ENCODE measurements at places on chromosomes 13 and 19.

DNA sequence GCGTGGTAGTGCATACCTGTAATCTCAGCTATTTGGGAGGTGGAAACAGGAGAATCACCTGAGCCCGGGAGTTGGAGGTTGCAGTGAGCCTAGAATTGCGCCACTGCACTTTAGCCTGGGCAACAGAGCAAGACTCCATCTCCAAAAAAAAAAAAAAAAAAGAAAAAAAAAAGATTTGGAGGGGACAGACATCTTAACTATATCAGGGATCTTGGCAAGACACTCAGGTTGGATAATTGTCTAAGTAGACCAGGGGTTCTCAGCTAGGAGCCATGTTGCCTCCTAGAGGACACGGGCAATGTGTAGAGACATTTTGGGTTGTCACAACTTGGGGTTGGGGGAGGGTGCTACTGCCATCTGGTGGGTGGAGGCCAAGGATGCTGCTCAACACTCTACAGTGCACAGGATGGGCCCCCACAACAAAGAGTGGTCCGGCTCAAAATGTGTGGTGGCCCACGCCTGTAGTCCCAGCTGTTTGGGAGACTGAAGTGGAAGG lies 1.9 kb upstream of the ZNF580 start:
- DNase-seq, result no peak

GRCh38 chr13:96925916-96926628 lies 68.2 kb downstream of the OXGR1 start:
- DNase-seq, result no peak

DNA sequence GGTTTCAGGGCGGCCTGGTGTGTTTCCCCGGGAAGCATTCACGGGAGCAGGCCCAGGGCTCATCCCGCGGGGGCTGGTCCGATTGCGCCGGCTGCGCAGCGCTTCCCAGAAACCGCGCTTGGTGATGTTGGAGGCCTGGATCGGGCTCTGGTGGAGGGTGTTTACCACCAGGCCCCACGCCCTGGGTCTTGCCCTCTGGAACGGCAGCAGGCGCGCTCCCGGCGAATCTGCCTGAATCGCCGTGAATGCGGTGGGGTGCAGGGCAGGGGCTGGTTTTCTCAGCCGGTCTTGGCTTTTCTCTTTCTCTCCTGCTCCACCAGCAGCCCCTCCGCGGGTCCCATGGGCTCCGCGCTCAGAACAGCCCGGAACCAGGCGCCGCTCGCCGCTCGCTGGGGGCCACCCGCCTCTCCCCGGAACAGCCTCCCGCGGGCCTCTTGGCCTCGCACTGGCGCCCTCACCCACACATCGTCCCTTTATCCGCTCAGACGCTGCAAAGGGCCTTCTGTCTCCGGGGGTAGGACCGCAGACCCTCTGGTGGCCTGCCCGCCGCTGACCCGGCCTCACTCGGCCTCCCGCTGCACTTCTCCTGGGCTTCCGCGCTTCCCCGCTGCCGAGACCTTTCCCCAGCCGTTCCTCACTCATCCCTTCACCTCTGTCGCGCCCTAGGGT lies 69.4 kb upstream of the GJB6 start:
- no peak for DNase-seq

DNA sequence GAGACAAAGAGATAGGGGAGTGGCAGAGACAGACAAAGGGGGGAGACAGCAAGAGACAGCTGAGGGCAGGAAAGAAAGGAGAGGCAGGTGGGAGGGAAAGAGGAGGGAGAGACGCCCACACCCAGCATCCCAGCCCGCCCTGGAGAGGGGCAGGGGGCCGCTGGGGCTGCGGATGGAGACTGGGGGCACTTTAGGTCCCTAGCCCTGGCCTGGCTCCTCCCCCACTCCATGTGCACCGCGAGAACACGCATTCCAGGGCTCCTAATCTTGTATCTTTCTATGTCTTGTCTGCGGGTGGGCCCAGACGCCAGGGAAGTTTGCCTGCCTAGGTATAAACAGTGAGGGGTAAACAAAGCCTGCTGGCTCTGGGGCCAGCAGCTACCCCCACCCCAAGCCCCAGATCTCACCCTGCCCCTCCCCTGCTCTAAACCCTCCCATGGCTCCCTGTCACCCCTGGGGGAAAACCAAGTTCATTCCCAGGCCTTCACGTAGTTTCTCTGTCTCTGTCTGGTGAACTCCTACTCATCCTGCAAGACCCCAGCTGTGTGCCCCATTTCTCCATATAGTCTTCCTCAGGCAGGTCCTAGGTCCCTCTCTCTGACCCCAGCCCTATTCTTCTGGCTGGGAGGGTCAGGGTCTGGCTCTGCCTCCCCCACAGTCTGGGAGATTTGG lies 5.7 kb downstream of the TLE5 start:
- no peak for DNase-seq

- DNase-seq, result no peak
Observed at GRCh38 chr13:81597101-81597500, 1256.2 kb upstream of the SPRY2 start.

- no peak for DNase-seq
Observed at GRCh38 chr19:18537431-18537830, 5.9 kb downstream of the FKBP8 start.

DNA sequence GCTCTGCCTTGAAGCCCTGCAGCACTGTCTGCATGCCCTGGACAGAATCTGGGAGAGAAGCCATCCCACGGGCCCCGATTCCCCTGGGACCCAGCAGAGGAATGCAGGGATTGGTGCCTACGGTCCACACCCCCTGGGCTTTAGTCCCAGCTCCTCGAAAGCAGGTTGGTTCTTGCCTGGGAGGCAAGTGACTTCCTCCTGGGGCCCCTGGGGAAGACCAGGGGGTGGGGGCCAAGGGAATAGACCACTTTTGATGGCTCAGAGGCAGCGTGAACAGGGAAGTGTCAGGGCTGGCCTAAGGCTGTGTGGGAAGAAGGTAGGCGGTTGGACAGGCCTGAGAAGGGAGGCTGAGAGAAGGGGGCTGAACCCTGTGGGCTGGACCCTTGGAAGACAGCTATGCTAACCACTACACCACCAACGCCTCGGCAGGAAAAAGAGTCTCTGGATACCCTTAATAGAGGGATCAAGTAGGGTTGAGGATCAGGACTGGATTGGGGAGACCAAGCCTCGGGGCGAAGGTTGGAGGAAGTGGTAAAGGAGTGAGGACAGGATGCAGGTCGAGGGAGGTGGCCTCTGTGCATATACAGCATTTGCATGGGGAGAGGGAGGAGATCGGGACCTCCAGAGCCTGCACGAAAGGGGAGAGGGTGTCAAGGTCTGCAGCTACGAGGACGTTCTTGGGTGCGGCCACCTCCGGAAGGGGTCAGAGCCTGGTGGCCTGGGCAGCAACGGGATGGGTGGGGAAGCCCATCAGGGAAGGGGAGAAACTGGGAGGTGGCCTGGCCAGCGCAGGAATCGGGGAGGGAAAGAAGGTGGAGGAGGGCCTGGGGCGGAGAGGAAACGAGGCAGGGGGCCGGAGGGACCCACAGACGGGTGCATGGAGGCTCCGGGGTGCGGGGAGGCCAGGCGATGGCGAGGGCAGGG lies 709 bp downstream of the DPP9 start:
- no peak for DNase-seq

DNA sequence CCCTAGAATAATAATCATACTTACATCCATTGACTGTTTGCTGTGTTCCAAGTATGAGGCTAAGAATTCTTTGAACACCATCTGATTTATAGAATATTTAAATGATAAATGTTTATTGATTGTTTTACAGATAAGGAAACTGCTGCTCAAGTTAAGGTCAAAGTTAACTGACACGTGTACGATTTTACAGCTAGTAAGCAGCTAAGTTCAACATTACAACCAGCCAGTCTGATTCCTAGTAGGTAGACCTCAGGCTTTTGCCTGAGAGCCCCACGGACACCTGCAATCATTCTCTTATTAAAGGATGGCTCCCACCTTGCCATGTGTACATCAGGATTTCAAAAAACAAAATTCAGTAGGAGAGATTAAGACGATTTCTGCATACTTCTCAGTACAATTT lies 141.9 kb downstream of the SPRY2 start:
- DNase-seq, result no peak

DNA sequence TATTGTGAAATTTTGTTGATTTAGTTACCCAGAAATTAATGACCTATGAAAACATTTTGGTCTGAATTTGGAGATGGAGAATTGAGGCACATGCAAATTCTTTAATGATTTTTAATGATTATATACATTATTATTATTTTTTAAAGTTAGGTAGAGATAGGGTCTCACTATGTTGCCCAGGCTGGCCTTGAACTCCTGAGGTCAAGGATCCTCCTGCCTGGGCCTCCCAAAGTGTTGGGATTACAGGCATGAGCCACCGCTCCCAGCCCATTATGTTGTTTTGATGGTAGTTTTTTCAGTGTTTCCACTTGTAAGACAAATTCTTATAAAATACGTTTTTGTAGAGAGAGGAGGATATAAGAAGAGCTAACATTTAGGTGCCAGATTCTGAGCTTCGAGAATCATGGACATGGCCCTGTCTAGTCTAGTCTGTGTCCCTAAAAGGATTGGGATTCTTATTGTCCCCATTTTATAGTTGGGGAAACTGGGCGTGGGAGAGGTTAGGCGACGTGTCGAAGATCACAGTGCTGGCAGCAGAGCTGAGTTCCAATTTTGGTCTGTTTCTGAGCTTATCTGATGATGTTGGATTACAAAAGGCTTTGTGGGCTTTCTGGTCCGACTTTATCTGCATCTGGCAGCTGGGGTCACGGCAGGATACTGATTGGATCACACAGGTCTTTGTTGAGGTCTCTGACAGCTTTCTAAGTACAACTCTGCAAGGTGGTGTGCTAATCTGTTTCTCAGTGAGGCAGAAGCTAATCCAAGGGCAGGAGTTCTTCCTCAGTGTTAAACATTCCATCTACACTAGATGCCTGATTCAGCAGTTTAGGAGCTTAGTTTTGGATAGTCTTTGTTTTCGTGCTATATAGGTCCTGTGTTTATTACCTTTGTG lies 7.5 kb upstream of the WDR88 start:
- no peak for DNase-seq

DNA sequence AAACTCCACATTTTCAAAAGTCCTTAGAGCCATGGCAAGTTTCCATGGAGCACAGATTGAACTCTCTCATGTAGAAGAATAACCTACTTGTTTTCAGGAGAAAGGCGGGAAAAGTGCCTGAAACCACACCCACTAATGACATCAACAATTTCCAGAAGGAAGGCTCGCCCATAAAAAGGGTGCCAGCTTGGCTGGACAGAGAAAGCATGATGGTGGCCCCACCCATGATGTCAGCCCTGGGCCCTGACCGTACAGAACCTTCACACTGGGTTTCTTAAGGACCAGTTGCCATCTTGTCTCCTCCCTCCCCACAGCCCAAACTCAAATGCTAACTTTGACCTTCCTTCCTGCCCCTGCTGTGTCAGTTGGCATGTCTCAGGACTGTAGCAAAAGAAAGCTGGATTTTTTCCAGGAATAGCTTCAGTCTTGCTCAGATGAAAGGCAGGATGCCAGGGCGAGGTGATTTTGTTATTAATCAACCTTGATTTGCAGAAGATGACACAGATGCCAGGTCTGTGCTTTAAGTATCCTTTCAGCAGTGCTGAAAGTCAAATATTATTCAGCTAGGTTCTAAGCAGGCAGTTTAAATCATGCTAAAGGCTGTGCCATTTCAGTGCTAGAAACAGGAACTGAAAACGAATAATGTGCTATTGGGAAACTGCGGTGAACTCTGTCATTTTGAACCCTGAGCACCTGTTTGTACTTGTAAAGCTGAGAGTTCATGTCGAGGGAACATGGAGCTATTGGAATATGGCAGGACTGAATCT lies 89.5 kb upstream of the RFC3 start:
- no peak for DNase-seq

GRCh38 chr13:66915596-66916185 lies 314.4 kb downstream of the PCDH9 start:
- DNase-seq, result no peak

DNA sequence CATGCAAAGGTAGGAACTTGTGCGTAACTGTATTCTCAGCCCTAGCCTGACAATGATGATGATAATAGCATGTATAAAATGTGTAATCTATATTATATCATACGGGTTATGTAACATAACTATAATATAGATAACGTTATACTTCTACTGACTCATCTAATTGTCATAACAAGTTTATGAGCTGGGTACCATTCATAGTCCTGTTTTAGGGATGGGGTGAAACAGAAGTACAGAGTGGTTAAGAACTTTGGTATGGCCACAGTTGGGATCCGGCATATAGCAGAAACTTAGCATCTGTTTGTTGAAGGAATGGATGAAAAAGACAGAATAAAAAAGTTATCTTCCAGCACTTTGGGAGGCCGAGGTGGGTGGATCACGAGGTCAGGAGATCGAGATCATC lies 5.2 kb downstream of the CTU1 start:
- no peak for DNase-seq

All from cortex of kidney (tissue), 1 donor.